Stimulated activated CD8-positive, alpha-beta memory T cell treated with anti-CD3 and anti-CD28 coated beads, Interleukin-4, amount 100 ng/mL, for 1 hour (primary cell): ENCODE measurements at places on chromosomes 16 and 17.

- no peak for DNase-seq
Observed at GRCh38 chr17:47221154-47221553, 12.0 kb downstream of the MYL4 start.

DNA sequence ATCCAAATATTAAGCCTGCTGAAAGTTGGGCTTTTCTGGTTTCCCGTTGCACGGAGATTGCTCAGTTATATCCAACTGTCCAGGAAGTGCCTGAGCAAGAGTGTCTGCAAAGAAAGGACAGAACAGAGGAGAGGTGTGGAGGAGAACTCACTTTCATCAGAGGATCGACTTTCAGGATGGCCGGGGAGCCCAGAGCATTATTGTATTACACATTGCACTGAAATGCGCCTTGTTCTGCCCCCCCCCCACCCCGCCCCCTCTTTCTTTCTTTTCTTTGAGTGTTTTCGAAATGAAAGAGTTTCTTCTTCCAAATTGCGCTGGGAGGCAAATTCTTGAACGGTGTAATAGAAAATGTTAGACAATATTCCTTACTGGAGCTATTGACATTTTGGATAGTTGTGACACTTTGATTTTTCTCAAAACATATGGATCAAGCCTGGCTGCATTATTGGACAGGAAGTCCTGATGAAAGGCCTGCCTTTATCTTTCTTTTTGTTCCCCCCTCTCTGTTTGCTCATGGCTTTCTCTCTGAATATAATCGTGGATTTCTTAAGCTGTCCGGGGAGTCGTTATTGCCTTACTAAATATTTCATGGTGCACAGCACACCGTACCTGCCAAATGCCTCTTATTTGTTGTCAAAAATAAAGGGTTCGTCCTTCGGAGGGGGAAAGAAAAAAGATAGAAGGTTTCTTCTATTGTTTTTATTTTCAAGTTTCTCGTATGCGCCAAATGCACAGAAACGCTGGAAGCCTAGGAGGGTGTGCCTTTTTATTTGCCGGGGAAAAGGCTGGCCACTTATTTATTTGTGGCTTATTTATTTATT lies 110.8 kb downstream of the IRX3 start:
- DNase-seq, result no peak

DNA sequence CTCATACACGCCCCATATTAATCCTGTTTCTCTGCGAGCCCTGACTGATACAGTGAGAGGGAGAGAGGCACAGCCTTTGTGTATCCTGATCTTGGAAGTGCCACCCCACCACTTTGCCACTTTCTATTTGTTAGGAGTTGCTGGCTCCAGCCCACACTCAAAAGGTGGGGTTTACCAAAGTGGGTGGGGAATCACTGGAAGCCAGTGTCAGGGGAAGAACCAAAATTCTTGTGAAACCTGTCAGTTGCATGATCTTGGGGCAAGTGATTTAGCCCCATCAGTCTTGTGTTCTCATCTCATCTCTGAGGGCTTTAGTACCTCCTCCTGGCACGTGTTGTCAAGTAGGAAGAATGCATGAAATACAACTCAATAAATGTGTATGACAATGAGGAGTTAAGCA lies 119.5 kb downstream of the SOX9 start:
- DNase-seq, result no peak

- no peak for DNase-seq
Observed at GRCh38 chr17:49467175-49467574, 27.9 kb upstream of the NGFR start.

DNA sequence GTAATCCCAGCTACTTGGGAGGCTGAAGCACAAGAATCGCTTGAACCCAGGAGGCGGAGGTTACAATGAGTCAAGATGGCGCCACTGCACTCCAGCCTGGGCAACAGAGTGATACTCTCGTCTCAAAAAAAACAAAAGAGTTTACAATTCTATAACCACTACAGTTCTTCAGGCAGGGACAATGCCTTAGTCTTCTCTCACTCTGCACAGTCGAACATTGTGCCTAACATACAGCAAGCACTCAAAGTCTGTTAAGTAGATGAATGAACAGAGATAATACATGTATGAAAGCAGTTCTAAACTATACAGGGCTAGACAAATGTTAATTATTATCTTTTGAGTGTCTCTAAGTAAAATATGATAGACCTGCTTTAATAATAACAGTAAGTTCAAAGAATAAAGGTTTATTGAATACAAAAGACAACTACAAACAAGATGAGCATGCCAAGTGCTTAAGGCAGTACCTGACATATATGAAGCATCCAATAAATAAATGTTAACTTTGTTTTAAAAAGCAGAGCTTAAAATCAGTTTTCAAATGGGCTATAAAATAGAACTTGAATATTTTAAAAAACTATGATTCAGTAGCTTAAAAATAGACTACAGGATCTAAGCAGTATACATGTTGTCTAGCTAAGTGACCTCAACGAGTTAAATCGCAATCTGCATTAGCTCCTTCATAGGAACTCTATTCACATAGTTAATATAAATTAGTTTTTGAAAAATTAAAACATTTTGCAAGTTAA lies 19.3 kb downstream of the INTS2 start:
- DNase-seq, result no peak

DNA sequence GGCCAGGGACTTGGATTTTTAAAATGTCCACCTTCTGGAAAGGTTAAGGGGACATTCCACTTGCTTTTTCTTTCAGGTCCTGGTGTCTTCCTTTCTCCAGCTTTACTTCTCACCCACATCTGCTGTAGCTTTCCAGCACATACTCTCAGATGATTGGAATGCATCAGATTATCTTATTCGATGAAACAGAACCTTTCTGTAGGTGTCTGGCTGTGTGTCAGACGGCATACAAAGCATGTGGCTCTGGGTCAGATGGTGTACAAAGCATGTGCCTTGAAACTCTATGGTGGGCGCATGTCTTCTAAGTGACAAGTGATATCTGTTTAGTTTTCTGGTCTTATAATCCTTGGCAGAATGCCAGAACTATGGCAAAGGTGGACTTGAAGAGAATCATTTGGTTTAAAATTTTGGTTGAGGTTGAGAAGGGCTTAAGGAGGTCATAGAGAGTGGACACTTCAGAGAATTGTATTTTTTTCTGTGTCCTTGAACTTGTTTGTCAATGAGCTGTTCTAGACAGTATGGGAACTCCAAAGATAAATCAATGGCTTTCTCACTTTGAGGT lies 125.3 kb downstream of the FTO start:
- no peak for DNase-seq

DNA sequence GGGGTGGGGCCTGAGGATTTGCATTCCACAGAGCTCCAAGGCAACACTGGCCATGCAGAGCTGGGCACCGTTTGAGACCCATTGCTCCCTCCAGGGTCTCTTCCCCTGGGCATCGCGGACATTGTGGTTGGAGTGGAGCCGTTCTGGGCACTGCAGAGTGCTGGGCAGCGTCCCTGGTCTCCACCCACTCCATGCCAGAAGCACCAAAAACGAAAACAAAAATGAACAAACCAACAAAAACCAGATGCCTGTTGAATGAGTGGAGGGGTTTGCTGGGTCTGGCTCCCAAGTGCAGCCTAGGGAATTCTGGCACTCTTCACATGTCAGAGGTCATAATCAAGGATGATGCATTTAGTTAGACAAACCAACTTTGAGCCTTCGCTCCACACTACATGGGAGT lies 17.9 kb downstream of the WNT9B start:
- no peak for DNase-seq

- no peak for DNase-seq
Observed at GRCh38 chr17:34827008-34827407, 134.3 kb downstream of the CCT6B start.

DNA sequence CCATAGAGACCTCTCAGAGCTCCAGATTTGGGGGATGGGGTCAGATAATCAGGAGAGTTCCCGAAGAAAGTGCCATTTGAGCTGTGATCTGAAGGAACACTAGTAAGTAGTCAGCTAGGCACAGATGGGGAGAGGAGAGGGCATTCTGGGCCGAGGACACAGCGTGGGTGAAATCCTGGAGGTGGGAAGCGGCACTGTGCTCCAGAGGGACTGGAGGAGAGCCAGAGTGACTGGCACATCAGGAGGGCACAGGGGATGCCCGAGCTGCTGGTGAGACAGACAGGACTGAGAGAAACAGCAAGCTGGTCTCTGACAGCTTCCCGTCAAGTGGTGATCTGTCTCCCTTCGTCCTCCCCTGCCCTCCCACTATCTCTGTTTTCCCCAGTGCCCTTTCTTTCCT lies 40.6 kb downstream of the KNOP1 start:
- no peak for DNase-seq

DNA sequence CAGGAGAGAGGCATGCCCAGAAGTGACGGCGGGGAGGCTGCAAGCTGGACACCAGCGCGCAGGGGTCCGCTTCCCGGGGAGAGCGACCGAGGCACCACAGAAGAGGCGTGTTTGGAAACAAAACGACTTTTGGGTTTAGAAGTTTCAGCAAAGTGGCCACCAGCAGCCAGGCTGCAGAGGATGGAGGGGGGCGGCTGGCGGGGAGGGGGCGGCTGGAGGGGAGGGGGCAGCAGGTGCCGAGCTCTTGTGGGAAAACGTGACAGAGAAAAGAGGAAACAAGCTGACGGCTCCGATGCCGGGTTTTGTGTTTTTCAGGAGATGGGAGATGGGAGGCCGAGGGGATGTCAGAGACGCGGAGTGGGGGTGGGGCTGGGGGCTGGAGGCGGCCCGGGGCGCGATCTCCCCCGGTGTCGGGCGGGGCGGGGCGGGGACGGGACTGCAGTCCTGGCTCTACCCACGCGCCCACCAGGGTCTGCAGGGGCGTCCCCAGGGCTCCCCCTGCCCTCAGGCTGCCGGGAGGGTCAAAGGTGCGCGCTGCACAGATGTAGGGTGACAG lies 32.1 kb upstream of the RPH3AL start:
- DNase-seq, result no peak

DNA sequence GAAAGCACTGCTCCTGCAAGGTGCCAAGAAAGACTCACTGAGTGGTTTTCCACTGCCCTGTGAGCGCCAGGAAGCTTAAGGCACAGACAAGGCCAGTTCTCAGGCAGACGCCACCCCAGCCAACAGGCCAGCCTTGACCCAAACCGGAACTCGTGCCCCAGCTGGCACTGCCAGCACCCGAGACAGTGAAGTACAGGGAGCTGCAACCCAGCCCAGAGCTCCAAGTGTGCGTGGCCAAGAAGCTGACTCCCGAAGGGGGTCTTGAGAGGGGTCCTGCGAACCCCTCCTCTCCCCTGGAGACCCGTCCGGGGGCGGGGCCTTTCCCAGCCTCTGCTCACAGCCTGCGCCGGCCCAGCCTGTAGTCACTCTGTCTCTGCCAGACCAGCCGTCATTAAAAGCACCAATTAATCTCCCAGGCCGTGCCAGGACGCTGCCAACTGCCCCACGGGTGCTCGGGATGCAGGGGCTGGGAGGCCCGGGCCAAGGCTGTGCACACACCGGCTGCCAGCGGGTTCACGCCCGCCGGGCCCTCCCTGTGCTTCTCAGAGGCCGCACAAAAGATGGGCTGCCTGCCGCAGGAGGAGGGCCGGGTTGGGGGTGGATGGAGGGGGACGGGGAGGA lies 4.4 kb upstream of the SOX8 start:
- DNase-seq, result no peak

DNA sequence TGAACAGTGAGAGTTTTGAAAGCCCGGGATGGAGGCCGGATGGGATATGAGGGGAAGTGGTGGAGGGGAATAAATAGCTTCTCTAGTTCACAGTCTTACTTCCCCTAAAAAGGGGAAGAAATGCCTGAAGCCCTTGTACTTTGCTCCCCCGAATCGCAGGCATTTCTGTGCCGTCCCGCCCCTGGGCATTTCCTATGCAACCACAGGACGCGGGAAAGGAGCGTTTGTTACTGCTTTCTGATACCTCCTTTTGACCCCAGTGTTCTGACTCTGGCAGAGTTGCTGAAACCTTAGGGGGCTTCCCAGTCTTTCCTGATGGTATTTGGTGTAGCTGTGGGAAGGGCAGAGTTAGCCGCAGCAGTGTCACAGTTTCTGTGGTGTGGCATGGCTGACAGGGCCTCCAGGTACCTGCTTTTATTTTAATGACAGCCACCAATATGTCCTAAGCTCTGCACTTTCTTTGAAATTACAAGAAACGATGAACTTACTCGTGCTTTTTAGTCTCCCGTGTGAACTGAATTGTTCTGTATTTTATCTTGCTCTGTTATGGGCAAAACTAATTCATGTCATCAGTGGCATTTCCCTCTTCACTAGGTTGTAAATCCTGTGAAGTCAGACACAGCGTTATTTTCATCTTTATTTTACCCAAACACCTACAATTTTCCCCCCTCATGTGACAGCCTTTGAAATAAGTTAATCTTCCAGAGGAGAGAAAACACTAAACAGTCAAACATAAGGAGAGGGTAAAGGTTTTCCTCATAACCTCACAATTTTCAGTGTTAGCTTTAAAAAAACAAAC lies 27.1 kb downstream of the USP10 start:
- no peak for DNase-seq

DNA sequence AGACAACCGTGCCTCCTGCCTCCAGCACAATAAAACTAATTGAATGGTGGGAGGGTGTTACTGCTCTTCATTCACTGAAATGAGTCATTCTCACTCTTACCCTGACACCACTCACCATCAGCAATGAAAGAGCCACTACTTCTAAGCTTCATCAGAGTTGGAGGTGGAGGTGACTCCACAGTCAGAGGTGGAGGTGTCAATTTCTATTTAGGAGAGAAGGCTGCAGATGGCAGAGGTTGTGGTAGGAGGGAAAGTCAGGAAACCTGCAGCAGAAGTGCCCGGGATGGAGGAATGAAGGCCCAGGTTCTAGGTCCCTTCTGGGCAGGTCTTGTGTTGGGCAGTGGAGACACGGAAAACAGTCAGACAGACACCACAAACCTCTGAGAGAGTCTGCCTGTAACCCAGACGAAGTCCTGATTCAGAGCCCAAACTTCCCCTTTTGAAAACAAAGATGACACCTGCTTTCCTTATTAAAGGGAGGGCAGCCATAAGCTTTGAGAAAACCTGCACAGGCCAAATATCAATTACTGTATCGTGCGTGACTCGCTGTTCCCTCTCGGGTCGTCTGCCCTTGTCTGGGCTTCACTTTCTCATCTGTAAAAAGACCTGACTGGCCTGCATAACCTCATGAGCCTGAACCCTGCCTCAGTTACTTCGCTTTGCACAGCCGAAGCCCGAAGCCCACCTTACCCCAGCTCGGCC lies 668 bp downstream of the ATPAF2 start:
- no peak for DNase-seq
